ENCODE measurements at places on chromosomes 2 and 18.

- DNase-seq, result no peak
These were observed 49.8 kb downstream of the QPCT start for GRCh38 chr2:37394263-37394662.

GRCh38 chr2:123546353-123546752, 478.7 kb upstream of the CNTNAP5 start:
- no peak for DNase-seq

GRCh38 chr2:241773511-241774418, 2.9 kb upstream of the GAL3ST2 start:
- DNase-seq, result peak; percentile 68

- DNase-seq, result no peak
These were observed 1195.1 kb upstream of the CHAC2 start for GRCh38 chr2:52572469-52572894.

- DNase-seq, result peak; percentile 23
These were observed 4.1 kb upstream of the ZNF397 start for GRCh38 chr18:35236571-35237363.

- no peak for DNase-seq
These were observed 982 bp downstream of the BMP10 start for GRCh38 chr2:68870215-68870614.

- DNase-seq, result no peak
These were observed 210.1 kb upstream of the RND3 start for GRCh38 chr2:150697596-150697995.

- no peak for DNase-seq
These were observed 4.2 kb upstream of the SIX2 start for GRCh38 chr2:45013229-45014015.

DNA sequence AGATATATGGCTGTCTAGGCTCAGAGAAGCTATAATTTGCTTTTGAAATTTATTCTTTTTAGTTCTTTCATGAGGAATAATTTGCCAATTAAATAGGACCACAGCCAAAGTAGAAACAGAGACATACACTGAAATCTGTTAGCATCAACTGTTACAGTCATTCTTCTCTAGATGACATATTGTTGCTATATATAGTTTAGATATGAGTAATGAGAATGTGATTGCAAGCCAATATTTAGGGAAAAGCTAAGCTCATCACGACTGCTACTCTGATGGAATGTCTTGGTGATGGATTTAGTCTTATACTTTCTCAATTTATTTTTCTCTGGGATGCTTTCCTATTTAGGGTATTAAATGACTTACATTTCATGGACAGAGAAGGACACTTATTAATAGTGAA, 259.1 kb downstream of the LNPK start:
- DNase-seq, result no peak

- no peak for DNase-seq
These were observed 72.3 kb downstream of the CCDC138 start for GRCh38 chr2:108858894-108859293.

DNA sequence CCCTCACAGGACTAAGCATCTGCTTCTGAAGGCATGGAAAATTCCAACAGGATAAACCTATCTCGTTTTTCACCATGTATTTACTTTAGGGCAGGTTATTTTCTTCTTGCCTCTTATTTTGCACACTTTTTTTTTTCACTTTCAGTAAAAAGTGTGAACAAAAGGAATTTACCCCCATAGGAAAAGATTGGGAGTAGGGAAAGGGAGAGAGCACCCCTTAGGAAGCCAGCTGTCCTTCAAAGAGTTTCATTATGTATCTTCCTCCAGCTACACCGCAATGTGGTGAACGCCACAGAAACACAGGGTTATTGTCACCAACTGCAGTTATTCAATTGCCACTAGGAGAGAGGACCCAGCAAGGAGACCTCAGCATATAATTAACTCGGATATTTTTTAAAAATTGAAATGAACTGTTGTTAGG, 286.2 kb upstream of the VRK2 start:
- no peak for DNase-seq

- DNase-seq, result no peak
These were observed 18.6 kb upstream of the PKDCC start for GRCh38 chr2:42029171-42029570.

DNA sequence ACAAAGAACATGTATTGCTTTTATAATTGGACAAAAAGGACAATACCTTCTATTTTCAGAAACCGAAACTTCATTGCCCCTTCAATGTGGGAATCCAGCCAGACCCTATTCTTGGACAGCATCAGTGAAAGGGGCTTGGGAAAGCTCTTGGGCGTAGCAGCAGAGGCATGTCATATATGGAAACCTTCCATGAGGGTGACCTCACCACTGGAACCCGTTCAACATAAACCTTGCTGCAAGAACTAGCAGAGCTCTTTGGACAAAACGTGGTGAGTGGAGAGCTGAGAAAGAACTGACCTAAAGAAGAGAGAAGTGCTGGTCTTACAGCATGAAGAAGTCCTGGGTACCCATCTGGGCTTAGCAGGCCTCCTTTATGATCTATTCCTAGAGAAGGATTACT, 22.7 kb upstream of the ACTG2 start:
- no peak for DNase-seq

DNA sequence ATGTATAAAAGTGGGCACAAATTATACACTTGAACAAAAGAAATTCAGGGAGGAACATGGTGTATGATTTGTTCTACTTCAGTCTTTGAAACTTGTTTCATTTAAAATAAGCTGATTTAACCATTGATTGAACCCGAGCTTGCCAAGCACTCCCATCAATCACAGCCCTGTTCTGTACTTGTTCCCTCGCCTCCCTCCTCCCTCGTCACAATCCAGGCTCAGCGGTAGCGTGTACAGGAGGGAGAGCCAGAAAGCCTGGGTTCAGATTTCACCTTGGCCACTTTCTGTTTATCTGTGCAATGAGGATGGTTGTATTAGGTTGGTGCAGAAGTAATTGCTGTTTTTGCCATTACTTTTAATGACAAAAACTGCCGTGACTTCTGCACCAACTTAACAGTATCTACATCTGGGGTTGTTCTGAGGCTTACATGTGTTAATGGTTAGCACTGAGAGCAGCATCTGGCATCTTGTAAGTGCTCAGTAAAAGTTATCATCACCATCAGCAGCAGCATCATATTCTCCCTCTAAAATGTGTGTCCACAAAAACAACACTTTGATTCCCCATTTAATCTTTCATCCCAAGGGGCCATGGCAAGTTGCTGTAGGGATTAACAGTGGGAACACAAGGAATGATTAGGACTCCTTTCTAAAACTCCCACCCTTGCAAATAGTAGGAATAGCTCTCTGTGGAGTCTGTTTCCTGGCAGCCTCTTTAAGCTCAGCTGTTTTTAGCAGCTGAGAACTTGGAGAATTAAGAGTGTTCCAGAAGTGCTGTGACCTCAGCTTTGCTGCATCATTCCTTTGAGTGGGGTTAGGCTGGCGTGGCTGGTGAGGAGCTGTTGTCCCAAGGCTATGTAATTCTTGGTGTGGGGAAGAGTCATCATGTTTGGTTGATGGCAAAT, 4.7 kb downstream of the DPYSL5 start:
- no peak for DNase-seq

DNA sequence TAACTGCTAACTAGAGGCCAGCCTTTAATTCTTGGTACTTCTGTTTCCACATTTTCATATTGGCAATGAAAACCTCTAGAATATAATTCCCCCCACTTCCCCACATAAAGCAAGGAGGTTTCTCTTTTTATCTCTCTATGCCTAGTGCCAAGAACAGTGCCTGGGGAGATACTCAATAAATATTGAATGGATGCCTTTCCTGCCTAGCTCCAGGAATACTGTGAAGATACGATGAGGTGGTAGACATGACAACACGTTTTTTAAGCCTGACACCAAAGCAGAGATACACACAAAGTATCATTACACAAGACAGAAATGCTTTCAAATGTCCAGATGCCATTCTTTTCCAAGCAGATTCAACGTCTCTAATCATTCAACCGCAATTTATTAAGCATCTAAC, 535.5 kb downstream of the XIRP2 start:
- DNase-seq, result no peak

DNA sequence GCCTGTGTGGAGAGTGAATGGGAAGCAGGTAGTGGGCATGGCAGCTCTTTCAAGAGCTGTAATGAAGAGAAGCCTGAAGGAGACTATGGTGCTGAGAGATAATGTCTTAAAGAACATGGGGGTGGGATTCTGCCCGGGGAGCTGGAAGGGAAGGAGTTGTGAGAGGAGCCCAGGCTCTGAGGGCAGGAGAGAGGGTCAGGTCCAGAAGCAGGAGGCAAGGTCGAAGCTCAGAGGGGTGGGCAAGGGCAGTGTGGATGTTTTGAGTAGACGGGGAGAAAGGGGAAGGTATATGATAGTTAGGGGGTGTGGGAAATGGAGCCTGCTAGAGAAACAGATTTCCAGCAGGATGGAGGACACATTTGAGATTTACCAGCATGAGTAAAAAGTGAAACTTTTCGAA, 2.1 kb downstream of the CAPN10 start:
- DNase-seq, result no peak

DNA sequence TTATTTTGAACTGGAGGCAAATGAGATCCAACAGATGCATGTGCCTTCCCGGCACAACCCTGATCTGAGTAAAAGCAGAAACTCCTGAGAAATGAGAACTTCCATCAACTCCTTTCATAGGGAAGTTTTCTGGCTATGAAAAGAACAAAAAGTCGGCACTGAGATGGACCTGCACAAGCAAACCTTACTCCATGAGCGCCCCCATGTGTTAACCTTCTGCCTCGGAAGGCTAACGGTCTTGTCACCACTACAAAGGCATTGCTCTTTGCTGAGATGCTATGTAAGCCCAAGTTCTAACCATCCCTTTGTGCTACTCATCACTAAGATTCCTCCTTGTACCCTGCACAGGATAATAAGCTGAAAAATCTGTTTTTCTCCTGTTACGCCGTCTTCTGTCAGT, 57.3 kb upstream of the SULT1C3 start:
- no peak for DNase-seq

DNA sequence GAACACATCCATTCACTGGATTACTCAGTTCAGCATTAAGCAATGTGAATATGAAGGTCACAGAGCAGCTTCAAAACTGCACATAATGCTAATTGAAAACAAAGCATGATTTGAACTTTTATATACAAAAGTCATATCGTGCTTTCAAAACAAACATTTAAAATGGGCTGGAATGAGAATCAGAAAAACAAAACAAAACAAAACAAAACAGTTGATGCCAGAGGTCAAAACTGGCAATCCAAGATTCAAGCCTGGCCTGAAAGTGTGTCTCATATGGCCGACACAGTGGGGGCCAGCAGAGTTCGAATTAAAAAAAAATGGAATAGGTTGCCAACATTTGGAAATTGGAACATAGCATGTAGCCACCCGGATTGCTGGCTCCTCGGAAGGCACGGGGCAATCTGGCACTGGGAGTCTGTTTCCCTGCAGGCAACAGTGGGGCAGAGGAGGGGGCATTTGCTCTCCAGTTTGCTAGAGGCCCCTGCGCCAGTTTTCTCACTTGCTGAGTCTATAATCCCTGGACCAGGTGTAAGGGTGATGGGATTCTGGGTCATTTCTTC, 294.4 kb downstream of the ZNF521 start:
- no peak for DNase-seq

DNA sequence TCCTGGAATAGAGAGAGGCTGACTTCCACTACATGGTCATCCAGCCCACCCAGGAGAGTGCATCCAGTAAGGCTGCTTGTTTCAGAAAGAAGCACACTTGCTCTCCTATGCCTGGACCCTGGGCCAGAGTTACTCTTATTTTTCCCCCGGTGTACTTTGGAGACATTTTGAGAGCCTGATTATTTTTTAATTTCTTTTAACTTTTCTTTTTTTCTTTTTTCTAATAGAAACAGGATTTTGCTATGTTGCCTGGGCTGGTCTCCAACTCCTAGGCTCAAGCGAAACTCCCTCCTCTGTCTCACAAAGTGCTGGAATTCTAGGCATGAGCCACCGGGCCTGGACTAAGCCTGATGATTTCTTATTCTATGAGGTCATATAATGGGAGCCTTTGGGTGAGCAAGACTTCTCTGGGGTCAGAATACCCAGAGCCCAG, 62.2 kb downstream of the RPL37A start:
- DNase-seq, result no peak

DNA sequence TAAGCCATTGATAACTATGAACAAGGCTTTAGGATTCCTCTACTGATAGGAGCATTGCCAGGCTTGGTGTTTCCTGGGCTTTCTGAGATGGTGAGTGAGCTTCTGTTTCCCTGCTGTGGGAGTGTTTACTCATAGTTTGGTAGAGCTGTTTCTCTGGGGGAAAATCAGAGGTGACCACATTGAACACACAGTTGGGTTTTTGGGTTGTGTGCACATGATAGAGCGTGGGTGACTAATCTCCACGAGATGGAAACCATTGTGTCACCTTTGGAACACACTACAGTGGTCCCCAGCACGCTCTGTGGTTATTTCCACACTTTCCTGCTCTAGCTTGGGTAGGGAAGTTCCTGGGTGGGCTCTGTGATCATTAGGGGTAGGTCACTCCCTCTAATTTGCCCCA, 5.4 kb downstream of the IL1R1 start:
- DNase-seq, result no peak

DNA sequence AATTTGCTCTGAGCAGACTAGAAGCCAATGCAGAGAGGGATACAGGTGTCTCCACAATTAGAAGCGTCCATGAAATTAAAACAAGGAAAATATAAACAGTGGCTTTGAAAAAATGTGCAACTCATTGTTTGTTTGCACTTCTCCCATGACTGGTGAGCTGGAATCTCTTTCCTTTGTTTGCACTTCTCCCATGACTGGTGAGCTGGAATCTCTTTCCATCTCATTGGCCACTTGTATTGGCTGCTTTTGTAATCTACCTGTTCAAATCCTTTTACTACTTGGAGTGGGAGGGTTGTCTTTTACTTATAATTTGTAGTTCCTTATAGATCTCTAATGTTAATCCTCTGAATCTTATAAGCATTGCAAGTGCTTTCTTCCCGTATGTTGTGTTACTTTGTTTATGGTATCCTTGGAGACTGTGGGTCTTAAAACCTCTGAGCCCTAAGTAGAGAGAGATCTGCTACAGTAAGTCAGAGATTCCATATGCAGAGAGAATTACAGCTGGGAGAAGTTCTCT, 94.1 kb downstream of the RTN4 start:
- DNase-seq, result no peak

DNA sequence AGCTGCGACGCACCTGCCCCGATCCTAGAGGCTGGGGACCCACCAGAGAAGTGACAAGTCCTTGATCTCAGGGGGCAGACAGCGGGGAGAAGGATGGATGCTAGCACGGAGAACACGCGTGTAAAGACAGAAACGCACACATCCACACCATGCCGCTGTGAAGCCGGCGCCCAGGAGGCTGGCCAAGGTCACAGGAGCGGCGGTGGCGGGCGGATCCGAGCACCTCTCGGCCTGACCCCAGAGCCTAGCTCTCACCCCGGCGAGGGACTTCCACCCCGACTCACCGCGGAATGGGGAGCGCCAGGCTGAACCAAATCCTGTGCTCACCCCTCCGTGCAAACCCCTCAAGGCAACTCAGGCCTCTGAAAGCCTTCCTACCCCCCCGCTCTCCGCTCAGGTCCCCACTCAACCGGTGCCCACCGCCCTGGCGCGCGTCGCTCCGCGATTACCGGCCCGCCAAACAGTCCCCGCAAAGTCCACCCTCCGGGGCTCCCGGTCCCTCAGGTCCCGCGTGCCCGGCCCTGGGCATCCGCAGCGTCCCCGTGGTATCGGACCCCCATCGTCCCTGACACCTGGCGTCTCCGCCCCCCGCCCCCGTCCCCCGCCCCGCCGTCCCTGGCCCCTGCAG, 460 bp upstream of the LRRFIP1 start:
- no peak for DNase-seq

GRCh38 chr18:4119127-4119648, 335.9 kb downstream of the DLGAP1 start:
- no peak for DNase-seq
